ENCODE measurements at places on chromosomes 7 and 10.

- no peaks in the 10 kb centered on the region for H3K27me3 ChIP-seq
- H3K4me1 ChIP-seq = peaks cover 2% of the 10 kb centered on the region
- DNase-seq = no peak
- no peak overlapping the region for H3K4me3 ChIP-seq
- H3K27ac ChIP-seq = no peak overlapping the region
Observed at GRCh38 chr7:103059471-103059870, 15.1 kb downstream of the FBXL13 start.

GRCh38 chr10:55224007-55224781 lies 423.2 kb upstream of the PCDH15 start:
- H3K27ac ChIP-seq = no peak overlapping the region
- no peak for DNase-seq
- no peaks in the 10 kb centered on the region for H3K36me3 ChIP-seq
- no peaks in the 10 kb centered on the region for H3K27me3 ChIP-seq
- H3K4me3 ChIP-seq = no peak overlapping the region

DNA sequence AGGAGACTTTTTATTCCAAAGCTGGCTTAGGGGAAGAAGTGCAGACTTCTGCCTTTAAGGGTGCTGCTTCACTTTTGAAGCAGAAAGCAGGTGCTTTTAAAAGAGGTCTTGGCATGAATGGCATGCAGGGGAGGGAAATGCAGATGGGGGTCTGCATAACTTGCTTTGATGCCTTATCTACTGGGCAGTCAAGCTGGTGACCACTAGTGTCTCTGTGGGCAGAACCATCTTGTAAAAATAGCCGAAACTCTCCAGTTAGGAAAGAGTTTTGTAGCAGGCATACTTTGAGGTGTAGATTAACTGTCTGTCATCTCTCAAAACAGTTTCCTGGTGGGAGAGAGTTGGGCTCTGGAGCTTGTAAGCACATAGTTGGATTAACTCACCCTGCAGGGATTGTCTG lies 9.9 kb upstream of the CTNNA3 start:
- no peaks in the 10 kb centered on the region for H3K4me1 ChIP-seq
- H3K36me3 ChIP-seq = no peaks in the 10 kb centered on the region
- no peak overlapping the region for H3K27ac ChIP-seq
- no peak overlapping the region for H3K4me3 ChIP-seq

DNA sequence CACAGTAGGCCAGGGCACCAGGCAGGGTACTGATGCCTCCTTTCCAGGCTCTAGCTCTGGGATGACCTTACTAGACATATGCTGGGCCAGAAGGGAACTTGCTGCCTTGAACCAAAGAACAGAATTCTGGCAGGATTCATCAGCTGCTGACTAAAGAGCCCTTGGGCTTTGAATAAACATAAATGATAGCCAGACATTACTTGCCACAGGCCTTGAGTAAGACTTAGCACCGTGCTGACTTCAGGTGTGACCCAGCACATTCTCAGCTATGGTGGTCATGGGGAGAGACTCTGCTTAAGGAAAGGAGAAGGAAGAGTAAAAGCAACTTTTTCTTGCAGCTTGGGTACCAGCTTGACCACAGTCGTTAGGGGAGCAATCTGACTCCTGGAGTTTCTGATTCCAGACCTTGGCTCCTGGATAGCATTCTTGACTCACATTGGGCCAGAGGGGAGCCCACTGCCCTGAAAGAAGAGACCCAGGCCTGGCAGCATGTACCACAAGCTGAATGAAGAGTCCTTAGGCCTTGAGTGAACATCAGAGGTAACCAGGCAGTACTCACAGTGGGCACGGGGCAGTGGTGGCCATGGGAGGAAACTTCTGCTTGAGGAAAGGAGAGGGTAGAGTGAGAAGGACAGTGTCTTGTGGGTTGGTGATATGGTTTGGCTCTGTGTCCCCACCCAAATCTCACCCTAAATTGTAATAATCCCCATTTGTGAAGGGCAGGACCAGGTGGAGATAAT lies 926.1 kb upstream of the SORCS1 start:
- DNase-seq = no peak
- H3K27me3 ChIP-seq = no peaks in the 10 kb centered on the region
- H3K4me1 ChIP-seq = no peaks in the 10 kb centered on the region
- H3K36me3 ChIP-seq = no peaks in the 10 kb centered on the region
- H3K4me3 ChIP-seq = no peak overlapping the region
- H3K27ac ChIP-seq = no peak overlapping the region

- H3K27me3 ChIP-seq = peaks cover 3% of the 10 kb centered on the region
- H3K4me3 ChIP-seq = no peak overlapping the region
- H3K27ac ChIP-seq = no peak overlapping the region
- H3K36me3 ChIP-seq = no peaks in the 10 kb centered on the region
- no peak for DNase-seq
- peaks cover 2% of the 10 kb centered on the region for H3K4me1 ChIP-seq
Observed at GRCh38 chr7:36129048-36129534, 24.0 kb upstream of the EEPD1 start.

GRCh38 chr7:108321359-108321758 lies 134.9 kb downstream of the NRCAM start:
- H3K27ac ChIP-seq = no peak overlapping the region
- H3K27me3 ChIP-seq = no peaks in the 10 kb centered on the region
- H3K36me3 ChIP-seq = peaks cover 24% of the 10 kb centered on the region
- DNase-seq = no peak
- H3K4me3 ChIP-seq = no peak overlapping the region

DNA sequence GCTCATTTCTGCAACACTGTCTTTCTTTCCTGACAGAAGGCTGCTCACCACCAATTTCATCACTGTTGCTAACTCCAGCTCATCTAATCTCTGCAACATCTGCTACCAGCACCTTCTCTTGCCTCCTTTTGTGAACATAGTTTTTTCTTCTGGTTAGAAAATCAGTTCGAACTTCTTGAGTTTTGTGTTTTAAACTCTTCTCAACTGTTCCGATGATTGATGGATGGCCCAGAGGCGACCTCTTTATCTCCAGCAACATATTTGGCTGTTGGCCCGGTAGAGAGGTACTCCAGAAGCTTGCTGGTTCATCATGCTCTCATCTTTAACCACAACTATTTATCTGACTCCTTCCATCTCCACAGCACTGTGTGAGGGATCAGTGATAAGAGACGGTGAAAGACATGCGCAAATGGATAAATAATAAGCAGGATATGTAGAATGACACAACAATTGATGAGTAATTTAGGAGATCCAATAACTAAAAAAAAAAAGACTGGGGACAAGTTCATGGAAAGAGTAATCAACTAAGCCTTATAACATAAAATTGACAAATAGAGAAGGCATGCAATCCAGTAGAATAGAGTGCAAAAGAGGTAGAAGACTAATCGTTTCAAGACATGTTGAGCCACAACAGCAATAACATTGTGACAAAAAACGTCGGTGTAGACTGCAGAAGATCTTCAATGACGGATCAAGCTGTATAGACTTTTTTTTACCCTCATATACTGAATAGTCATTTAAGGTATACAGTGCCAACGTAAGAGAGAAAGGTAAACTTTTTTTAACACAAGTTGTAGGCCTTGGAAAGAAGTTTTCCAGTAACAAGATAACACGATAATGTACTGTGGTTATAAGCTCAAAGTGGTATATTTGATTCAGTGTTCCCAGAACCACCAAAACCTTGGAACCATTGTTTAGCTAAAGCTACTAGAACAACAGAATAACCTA lies 152.2 kb downstream of the CRPPA start:
- no peak overlapping the region for H3K4me3 ChIP-seq
- no peaks in the 10 kb centered on the region for H3K27me3 ChIP-seq
- DNase-seq = no peak
- no peak overlapping the region for H3K27ac ChIP-seq

GRCh38 chr7:20327055-20327454 lies 3.6 kb upstream of the ITGB8 start:
- no peak overlapping the region for H3K4me3 ChIP-seq
- DNase-seq = no peak
- H3K36me3 ChIP-seq = peaks cover 4% of the 10 kb centered on the region
- H3K27ac ChIP-seq = no peak overlapping the region

- H3K36me3 ChIP-seq = no peaks in the 10 kb centered on the region
- no peak for DNase-seq
- H3K4me1 ChIP-seq = no peaks in the 10 kb centered on the region
- no peak overlapping the region for H3K4me3 ChIP-seq
Observed at GRCh38 chr7:12963435-12963834, 276.0 kb downstream of the ARL4A start.

Data from naive thymus-derived CD8-positive, alpha-beta T cell (primary cell).